ENCODE measurements at places on chromosomes 6 and 20.

- DNase-seq: no peak
Measured at GRCh38 chr6:15621203-15622044, 41.4 kb downstream of the DTNBP1 start.

GRCh38 chr6:37874726-37875125 is 55.2 kb downstream of the ZFAND3 start:
- DNase-seq: no peak

GRCh38 chr6:125866433-125866832 is 75.7 kb downstream of the NCOA7 start:
- DNase-seq: no peak

GRCh38 chr6:40376113-40376650 is 211.0 kb downstream of the LRFN2 start:
- DNase-seq: no peak

DNA sequence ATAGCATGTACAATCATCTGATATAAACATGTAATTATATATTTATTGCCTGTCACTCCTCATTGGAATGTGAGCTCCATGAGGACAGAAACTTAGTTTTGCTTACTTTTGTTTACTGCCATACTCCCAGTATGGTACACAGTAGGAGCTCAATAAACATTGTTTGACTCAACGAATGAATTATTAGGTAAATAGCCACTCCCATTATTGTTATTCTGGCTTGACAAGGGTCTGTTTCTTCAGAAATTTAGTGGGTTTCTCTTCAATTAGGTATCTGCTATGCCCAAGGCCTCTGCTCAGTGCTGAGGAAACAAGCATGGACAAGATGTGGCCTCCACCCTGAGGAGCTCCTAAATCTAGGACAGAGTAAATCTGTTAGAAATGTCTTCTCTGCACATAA is 6.3 kb downstream of the BCL2L1 start:
- no peak for DNase-seq

DNA sequence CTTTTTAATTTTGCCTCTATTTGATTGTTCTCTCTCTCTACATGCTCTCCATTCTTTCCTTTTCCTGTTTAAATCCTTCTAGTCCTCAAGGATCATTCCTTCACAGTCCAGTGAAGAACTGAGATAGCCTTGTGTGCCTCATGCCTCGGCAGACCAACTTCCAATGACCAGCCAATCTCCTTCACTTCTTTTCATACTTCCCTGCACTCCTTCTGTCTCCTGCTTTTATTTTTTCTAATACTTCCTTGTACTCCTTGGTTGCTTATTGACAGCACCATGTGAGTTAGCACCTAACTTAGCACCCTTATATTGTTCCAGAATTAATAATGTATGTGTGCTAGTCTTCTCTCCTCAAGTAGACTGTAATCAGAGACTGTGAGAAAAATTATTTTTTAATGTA is 246.8 kb downstream of the ADGRG6 start:
- no peak for DNase-seq

GRCh38 chr20:9523636-9524035 is 9.2 kb downstream of the LAMP5 start:
- DNase-seq: no peak

DNA sequence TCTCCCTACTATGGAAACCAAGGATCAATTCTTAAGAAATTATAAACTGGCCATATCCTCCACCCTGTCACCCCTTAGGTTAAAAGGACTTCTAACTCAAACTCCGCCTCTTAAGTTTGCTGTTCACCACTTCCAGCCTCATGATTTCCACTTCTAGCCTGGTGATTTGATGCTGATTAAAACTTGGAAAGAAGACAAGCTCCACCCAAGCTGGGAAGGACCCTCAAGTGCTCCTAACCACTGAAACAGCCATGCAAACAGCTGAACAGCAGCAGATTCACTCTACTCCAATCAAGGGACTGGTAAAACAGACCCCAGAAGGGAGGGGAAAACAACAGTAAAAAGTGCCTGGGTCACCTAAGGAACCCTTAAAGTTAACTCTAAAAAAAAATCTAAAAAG is 10.3 kb downstream of the LCA5 start:
- DNase-seq: no peak

GRCh38 chr6:134287859-134288537 is 29.9 kb downstream of the SGK1 start:
- no peak for DNase-seq

DNA sequence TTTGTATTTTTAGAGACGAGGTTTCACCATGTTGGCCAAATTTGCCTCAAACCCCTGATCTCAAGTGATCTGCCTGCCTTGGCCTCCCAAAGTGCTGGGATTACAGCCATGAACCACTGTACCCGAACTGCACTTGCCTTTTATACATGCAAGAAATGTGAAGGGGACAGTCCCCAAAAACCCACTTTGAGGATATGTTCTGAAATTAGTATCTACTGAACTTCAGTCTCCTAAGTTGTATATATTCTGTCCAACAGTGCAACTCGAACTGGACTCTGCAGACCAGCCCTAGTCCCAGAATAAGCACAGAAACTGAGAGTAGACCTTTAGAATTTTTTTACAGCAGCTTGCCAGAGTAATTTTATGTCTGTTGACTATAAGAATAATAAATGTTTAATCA is 28.5 kb downstream of the BACH2 start:
- no peak for DNase-seq

DNA sequence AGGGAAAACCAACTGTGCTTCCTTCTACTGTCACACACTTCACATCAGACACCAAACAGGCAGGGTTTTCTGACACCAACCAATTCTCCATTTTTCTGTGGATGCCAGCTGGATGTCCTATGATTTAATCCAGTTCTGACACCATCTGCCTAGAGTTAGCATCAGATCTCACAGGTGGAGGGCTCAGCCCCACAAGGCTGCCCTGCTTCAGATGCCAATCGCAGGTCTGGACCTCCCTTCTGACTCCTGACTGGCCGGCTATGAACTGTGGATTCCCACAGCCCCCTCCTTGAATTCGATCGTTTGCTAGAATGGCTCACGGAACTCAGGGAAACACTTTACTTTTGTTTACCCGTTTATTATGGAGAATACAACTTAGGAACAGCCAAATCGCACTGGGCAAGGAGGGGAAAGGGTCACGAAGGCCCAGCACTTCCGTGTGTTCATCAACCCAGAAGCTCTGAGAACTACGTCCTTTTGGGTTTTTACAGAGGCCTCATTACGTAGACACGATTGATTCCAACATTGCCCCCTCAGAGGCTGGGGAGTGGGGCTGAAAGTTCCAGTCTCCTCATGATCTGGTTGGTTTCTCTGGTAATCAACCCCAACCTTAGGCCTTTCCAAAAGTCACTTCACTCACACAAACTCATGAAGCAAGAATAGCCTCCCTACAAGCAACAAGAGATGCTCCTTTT is 25.4 kb upstream of the MAS1 start:
- DNase-seq: no peak
